Activated T-helper 9 cell treated with anti-CD3 and anti-CD28 coated beads, Interleukin-2, amount 50 U/mL, for 16 hours (primary cell): ENCODE measurements at places on chromosomes 1 and 21.
A peak's percentile ranks its signal among the peaks of the same experiment; 100 is the strongest.

DNA sequence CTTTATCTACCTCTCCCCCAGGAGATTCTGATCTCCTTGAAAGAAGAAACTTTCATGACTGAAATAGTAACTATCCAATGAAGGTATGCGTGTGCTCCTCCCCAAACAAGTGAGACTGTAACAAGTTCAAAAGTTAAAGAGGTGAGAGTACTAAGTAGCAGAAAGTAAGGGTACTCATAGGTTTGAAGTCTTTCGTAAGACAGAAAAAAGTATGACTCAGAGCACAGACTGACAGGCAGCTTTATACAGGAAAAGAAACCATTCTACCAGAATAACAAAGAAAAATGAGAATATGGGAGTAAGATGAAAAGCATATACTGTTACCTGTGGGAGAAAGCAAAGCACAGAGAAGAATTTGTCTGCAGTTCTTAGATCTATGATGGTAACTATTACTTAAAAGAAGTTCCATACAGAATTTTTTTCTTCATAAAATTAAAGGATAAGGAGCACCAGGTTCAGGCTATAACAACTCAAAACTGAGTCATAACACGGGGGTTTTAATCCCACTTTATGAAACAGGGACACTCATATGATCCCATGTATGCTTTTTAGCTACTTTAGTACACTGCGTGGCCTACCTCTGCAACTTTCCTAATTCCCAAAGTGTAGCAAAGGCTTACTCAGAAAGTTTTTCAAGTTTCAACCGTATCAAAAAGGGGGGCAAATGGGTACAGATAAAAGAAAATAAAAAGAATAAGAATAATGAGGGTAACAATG lies 52.0 kb downstream of the FOXJ3 start:
- DNase-seq = no peak

DNA sequence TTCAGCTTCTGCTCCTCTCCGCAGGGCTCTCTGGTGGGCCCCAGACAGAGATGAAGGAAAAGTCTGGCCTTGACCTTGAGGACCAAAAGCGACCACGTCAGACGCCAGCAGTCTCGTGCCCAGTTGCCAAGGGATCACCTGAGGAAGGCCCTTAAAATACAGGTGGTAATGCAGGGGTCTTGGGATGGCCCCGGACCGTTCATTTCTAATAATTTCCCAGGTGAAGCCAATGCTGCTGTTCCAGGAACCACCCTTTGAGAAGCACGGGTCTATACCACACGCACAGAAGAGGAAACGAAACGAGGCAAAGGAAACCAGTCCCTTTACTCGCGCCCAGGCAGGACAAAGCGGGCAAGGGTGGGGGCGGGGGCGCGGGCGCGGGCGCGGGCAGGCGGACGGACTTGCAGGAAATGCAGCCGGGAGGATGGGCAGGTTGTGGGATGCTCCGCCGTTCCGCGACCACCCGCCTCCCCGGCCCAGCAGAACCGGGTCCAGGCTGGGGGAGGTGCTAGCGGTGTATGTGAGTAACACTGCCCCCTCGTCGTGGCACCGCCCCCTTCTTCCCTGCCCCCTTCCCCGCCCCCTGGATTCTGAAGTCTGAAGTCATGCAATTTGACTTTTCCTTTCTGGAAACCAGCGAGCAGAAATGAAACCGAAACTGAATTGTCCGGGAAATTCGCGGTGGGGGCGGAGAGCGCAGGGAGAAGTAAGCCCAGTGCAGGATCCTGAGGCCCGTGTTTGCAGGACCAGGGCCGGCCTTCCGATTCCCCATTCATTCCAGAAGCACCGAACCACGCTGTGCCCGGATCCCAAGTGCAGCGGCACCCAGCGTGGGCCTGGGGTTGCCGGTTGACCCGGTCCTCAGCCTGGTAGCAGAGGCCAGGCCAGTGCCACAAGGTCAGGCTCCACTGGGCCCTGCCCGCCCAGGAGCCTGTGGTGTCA lies 5.8 kb upstream of the MX1 start:
- peak; percentile 39 for DNase-seq

- DNase-seq = no peak
Observed at GRCh38 chr1:39852214-39852791, 31.0 kb downstream of the TRIT1 start.

- DNase-seq = no peak
Observed at GRCh38 chr1:41239988-41240610, 2.0 kb downstream of the SCMH1 start.
